ENCODE measurements at places on chromosomes 11 and 22. TPM values are rescaled to one million over a fixed set of nuclear protein-coding genes. Genes with fewer than 3 reads are reported as not detected.
A peak's percentile ranks its signal among the peaks of the same experiment; 100 is the strongest.

GRCh38 chr11:133946541-133947318 lies 10.0 kb downstream of the IGSF9B start:
- DNase-seq, result peak; percentile 78
- peak overlapping the region; percentile 13 for H3K27ac ChIP-seq
- peaks cover 40% of the 10 kb centered on the region for H3K27me3 ChIP-seq
- H3K4me1 ChIP-seq, result peaks cover 60% of the 10 kb centered on the region

DNA sequence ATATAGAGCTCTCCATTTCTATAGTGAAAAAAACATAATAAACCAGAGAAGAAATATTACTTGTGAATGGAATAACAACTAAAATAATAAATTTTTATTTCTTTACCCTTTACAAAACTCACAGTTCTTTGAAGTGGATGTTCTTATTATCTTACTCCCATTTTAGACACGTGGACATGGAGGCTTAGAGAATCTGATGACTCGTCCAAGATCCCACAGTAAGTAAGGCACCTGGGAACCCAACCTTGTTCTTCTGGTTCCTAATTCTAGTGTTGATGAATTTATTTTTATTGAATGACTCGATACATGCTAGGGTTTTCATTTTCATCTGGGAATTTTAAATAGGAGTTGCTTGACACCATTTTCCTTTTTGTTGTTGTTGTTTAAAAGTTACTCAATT lies 1.8 kb downstream of the BPIFC start:
- H3K4me3 ChIP-seq, result no peak overlapping the region
- no peak overlapping the region for H3K27ac ChIP-seq
- no peaks in the 10 kb centered on the region for H3K36me3 ChIP-seq
- H3K4me1 ChIP-seq, result no peaks in the 10 kb centered on the region
- peaks cover 10% of the 10 kb centered on the region for H3K27me3 ChIP-seq

- H3K4me1 ChIP-seq, result peaks cover 13% of the 10 kb centered on the region
- H3K4me3 ChIP-seq, result no peak overlapping the region
Observed at GRCh38 chr22:47195156-47195483, 432.7 kb downstream of the TBC1D22A start.

DNA sequence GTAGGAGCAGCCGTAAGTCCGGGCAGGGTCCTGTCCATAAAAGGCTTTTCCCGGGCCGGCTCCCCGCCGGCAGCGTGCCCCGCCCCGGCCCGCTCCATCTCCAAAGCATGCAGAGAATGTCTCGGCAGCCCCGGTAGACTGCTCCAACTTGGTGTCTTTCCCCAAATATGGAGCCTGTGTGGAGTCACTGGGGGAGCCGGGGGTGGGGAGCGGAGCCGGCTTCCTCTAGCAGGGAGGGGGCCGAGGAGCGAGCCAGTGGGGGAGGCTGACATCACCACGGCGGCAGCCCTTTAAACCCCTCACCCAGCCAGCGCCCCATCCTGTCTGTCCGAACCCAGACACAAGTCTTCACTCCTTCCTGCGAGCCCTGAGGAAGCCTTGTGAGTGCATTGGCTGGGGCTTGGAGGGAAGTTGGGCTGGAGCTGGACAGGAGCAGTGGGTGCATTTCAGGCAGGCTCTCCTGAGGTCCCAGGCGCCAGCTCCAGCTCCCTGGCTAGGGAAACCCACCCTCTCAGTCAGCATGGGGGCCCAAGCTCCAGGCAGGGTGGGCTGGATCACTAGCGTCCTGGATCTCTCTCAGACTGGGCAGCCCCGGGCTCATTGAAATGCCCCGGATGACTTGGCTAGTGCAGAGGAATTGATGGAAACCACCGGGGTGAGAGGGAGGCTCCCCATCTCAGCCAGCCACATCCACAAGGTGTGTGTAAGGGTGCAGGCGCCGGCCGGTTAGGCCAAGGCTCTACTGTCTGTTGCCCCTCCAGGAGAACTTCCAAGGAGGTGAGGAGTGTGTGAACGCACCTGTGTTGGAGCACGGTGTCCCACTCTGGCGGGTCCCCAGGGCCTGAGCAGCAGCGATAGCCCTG lies at the start of gene TAGLN:
Gene TAGLN, plus strand, starts transcription at position 318 of the 863 bp plus-strand sequence. CDS start 3,644 bp downstream, outside the sequence.
- peaks cover 67% of the 10 kb centered on the region for H3K4me1 ChIP-seq
- peaks cover 38% of the 10 kb centered on the region for H3K36me3 ChIP-seq
- H3K27me3 ChIP-seq, result no peaks in the 10 kb centered on the region

GRCh38 chr22:46054091-46055073 lies 77.4 kb upstream of the WNT7B start:
- peak overlapping the region; percentile 63 for H3K4me3 ChIP-seq
- H3K36me3 ChIP-seq, result peaks cover 15% of the 10 kb centered on the region
- no peaks in the 10 kb centered on the region for H3K27me3 ChIP-seq
- peaks cover 61% of the 10 kb centered on the region for H3K4me1 ChIP-seq
- peak overlapping the region; percentile 90 for H3K27ac ChIP-seq

The CALCA gene
- not detected for total RNA-seq

The KCNE3 gene
- 2.4 TPM for total RNA-seq

The FGF19 gene
- total RNA-seq, result 0.44 TPM

DNA sequence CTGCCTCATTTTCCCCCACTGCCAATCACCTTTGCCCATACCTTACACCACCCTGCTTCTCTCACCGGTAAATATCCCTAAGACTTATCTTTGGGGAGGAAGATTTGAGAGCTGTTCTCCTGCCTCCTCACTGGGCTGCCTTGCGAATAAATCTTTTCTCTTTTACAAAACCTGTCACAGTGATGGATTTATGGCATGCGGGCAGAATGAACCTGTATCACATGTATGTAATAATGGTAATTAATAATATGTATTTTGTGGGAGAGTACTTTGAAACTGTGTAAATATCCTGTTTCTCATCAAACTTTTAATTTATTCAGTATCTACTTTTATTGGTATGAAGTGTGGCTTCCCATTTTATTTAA lies 3.6 kb upstream of the USP18 start:
- no peaks in the 10 kb centered on the region for H3K36me3 ChIP-seq
- DNase-seq, result no peak
- H3K27me3 ChIP-seq, result no peaks in the 10 kb centered on the region
- H3K27ac ChIP-seq, result no peak overlapping the region

DNA sequence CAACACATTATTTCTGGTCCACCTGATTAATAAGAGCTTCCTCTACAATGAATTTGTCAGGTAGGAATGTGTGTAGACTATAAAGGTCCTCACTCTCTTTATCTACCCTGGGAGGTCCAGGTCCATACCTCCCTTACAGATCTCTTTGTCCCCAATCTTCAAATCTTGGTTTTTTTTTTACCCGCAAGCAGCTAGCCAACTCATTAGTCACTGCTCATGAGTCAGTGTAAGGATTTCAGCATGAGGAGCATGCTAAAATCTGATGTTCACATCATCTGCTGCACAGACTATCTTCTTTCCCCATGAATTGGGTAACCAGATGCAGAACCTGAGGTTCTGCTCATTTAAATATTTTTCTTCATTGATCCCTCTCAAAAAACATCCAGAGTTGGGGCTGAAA lies 397.0 kb upstream of the ISX start:
- no peak overlapping the region for H3K4me3 ChIP-seq
- H3K4me1 ChIP-seq, result no peaks in the 10 kb centered on the region
- no peaks in the 10 kb centered on the region for H3K36me3 ChIP-seq
- H3K27me3 ChIP-seq, result no peaks in the 10 kb centered on the region

The BAIAP2L2 gene
- total RNA-seq, result 0.22 TPM

DNA sequence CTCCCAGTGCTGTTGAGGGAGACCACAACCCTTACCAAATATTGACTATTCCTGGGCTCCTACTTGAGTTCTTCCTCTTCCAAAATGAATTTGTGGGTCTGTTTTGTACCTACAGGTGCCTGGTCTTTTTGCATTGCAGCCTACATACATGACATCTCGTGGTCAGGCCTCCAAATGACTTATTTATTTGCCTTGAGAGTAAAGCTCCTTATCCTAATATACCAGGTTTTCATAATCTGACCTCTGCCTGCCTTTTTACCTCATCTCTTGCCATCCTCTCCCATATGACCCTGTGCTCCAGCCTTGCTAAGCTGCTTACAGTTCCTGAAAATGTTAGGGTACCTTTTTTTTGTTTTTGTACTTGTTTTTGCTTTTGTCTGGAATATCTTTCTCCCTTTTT lies 130.4 kb downstream of the UVRAG start:
- peaks cover 9% of the 10 kb centered on the region for H3K4me1 ChIP-seq
- H3K27me3 ChIP-seq, result no peaks in the 10 kb centered on the region
- no peak for DNase-seq
- H3K27ac ChIP-seq, result no peak overlapping the region

The OR51B2 gene
- total RNA-seq, result 0.09 TPM

The MS4A1 gene
- 0.22 TPM for total RNA-seq

The ARHGAP42 gene
- total RNA-seq, result 26.6 TPM

- H3K4me3 ChIP-seq, result no peak overlapping the region
- H3K36me3 ChIP-seq, result no peaks in the 10 kb centered on the region
- DNase-seq, result no peak
- H3K27ac ChIP-seq, result peak overlapping the region; percentile 13
- no peaks in the 10 kb centered on the region for H3K27me3 ChIP-seq
- H3K4me1 ChIP-seq, result peaks cover 19% of the 10 kb centered on the region
Observed at GRCh38 chr22:42673898-42674401, 24.8 kb upstream of the CYB5R3 start.

The PLEKHB1 gene
- total RNA-seq, result 1.0 TPM

GRCh38 chr22:23107487-23108248 lies 34.1 kb downstream of the RSPH14 start:
- H3K27me3 ChIP-seq, result peaks cover under 1% of the 10 kb centered on the region
- H3K4me1 ChIP-seq, result peaks cover 74% of the 10 kb centered on the region
- no peak overlapping the region for H3K4me3 ChIP-seq
- peak overlapping the region; percentile 40 for H3K27ac ChIP-seq
- no peaks in the 10 kb centered on the region for H3K36me3 ChIP-seq

The ABTB2 gene
- 3.5 TPM for total RNA-seq

DNA sequence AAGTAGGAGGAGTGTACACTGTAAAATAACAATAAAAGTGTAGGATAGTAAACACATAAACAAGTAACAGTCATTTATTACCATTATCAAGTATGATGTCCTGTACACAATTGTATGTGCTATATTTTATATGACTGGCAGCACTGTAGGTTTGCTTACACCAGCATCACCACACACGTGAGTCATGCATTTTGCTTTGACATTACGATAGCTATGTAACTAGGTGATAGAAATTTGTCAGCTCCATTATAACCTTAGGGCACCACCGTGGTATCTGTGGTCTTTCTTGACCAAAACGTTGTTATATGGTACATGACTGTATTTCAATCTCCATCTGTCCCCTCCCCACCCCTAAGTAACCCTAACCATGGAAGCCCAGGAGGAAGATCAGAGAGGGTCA lies 1.1 kb downstream of the DNAL4 start:
- peaks cover 11% of the 10 kb centered on the region for H3K36me3 ChIP-seq
- H3K27ac ChIP-seq, result no peak overlapping the region
- H3K27me3 ChIP-seq, result peaks cover 8% of the 10 kb centered on the region
- no peak overlapping the region for H3K4me3 ChIP-seq
- peaks cover 22% of the 10 kb centered on the region for H3K4me1 ChIP-seq
- DNase-seq, result no peak

The PIH1D2 gene
- total RNA-seq, result 1.1 TPM

- H3K27ac ChIP-seq, result peak overlapping the region; percentile 98
- H3K36me3 ChIP-seq, result no peaks in the 10 kb centered on the region
- peak overlapping the region; percentile 42 for H3K4me3 ChIP-seq
- no peaks in the 10 kb centered on the region for H3K27me3 ChIP-seq
- H3K4me1 ChIP-seq, result peaks cover 52% of the 10 kb centered on the region
- DNase-seq, result peak; percentile 82
Observed at GRCh38 chr11:69443968-69444364, 37.5 kb upstream of the LINC01488 start.

Measured in muscle of leg (tissue), 16 donors.